ENCODE measurements at places on chromosomes 2 and 18. TPM values are rescaled to one million over a fixed set of nuclear protein-coding genes. Genes with fewer than 3 reads are reported as not detected.

- no peak for DNase-seq
Measured at GRCh38 chr18:44818668-44819403, 138.1 kb downstream of the SETBP1 start.

- no peak for DNase-seq
Measured at GRCh38 chr2:67311536-67311935, 85.6 kb upstream of the ETAA1 start.

DNA sequence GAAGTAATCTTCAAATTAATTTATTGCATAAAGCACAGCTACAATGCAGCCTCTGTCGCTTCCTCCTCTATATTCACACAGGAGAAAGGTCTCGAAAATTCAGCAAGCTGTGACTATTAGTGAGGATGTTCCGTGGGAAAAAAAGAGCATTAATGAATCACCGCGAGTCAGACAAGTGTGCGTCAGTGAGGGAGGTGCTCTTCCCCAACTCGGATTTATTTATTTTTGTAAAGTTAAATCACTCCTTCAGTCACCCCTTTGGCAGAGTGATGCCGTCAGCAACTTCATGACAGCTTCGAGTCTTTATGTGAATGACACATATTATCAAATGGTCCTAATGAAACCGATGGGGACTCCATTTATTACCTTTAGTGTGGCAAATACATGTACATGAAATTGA lies 648.9 kb upstream of the SALL3 start:
- DNase-seq: no peak

The NOSTRIN gene
- total RNA-seq: 36.2 TPM

The SLC11A1 gene
- total RNA-seq: 36.6 TPM

The RNF152 gene
- total RNA-seq: 13.3 TPM

The TRIM43 gene
- not detected for total RNA-seq

GRCh38 chr18:250685-251084 lies 17.2 kb downstream of the THOC1 start:
- DNase-seq: no peak

The DSEL gene
- 9.9 TPM for total RNA-seq

The NLRC4 gene
- total RNA-seq: 3.1 TPM

- DNase-seq: no peak
Measured at GRCh38 chr2:68396093-68396492, 31.0 kb downstream of the PLEK start.

The SLC4A5 gene
- 12.6 TPM for total RNA-seq

The BBS5 gene
- 13.5 TPM for total RNA-seq

- DNase-seq: no peak
Measured at GRCh38 chr2:97982621-97983020, 13.1 kb downstream of the TMEM131 start.

DNA sequence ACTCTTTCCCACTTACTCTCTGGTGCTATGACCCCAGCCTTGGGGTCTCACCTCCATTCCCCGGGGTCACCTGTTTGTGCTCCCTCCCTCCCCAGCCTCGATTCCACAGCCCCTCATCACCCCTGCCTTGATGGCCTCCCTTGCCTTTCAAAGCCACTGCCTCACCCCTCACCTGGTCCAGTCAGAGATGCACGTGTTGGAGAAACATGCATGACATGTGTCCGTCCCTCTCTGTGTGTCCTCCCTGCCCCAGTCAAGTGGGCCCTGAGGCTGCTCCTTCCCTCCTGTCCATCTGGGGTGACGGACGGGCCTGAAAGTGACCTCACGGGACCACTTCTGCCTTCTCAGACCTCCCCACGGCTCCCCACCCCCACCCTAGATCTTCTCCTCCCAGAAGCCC lies 82.3 kb upstream of the TWIST2 start:
- DNase-seq: no peak

GRCh38 chr2:38483776-38484501 lies 106.9 kb upstream of the ATL2 start:
- DNase-seq: no peak

DNA sequence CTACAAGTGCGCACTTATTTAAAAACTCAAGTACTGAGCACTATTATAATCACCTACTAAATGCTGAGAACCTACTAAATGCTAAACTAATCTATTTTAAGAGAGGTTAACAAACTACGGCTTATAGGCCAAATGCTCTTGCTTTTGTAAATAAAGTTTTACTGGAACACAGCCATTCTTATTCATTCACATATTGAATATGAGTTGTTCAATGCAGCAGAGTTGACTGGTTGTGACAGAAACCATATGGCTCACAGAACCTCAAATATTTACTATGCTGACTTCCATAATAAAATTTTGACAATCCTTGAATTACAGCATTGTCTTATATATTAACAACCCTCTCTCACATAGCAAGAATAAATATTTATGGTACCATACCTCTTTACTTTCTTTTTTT lies 103.2 kb downstream of the ZNF521 start:
- DNase-seq: no peak

The SP3 gene
- total RNA-seq: 93.5 TPM

GRCh38 chr2:178891959-178892485 lies 84.8 kb upstream of the TTN start:
- DNase-seq: no peak

DNA sequence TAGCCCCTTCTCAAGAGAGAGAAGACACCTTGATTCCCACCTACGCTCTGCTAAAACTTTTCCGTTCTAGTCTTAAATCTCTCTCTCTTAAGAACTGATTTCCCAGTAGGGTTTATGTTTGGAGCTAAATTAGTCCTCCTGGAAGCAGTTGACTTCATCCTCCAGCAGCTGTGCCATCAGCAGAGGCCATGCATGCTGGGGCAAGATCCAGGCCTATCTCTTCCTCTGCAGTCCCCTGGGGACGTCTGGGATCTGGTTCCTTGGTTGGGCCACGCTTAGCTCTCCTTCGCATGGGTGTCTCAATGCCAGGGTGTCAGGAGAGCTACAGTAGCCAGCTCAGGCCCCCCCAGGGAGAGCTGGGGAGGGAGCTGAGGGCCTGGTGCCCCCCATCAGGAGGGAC lies 49.7 kb downstream of the HPCAL1 start:
- no peak for DNase-seq

- no peak for DNase-seq
Measured at GRCh38 chr18:64100116-64100922, 48.6 kb downstream of the LINC00305 start.

- no peak for DNase-seq
Measured at GRCh38 chr2:2879781-2880180, 497.8 kb downstream of the EIPR1 start.

The STAT1 gene
- total RNA-seq: 54.5 TPM

The NT5DC4 gene
- not detected for total RNA-seq

DNA sequence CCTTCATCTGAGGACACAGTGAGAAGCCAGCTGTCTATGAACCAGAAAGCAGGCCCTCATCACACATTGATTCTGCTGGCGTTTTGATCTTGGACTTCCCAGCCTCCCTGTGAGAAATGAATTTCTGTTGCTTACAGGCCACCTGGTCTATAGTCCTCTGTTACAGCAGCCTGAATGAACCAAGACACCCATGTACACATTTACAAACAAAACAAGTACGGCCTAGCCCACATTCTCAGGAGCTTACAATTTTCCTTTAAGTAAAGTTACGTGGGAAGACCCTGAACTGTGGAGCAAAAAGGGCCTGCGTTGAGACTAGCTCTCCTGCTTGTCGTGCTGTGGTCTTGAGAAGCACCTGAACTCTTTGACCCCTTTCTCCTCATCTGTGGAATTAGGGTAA lies 12.0 kb upstream of the SLC20A1 start:
- no peak for DNase-seq

- DNase-seq: no peak
Measured at GRCh38 chr2:167924556-167924955, 322.8 kb downstream of the STK39 start.

GRCh38 chr2:239502430-239503186 lies 101.8 kb upstream of the HDAC4 start:
- DNase-seq: no peak

The CCDC150 gene
- total RNA-seq: 5.8 TPM

DNA sequence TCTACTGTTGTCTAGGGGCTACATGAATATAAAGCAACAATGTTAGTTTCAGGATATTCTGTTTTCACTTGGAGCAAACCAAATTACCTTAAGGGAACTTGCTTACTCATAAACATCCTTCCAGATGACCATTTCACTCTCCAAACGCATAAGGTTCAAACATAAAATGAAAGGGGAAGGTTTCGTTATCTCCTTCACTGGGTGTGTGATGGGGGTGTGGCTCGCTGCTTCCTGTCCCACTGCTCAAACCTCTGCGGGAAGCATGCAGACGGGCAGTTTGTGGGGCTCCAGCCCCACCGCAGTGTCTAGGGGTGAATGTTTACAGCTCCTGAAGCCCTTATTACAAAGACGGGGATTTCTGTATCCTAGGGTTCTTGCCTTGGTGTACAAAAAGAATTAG lies 1310.9 kb upstream of the TMEFF2 start:
- no peak for DNase-seq

The PROM2 gene
- 3.0 TPM for total RNA-seq

DNA sequence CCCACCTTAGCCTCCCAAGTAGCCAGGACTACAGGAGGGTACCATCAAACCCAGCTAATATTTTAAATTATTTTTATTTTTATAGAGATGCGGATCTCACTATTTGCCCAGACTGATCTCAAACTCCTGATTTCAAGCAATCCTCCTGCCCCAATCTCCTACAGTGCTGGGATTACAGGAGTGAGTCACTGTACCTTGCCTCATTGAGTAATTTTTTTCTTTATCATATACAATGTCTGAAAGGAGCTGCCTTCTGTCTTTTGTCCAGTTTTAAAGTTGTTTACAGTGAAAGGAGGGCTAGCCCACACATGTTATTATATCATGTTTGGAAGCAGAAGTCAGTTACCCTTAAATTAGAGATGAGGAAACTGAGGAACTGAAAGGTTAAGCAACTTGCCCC lies 32.5 kb downstream of the PRKRA start:
- no peak for DNase-seq

The RAB6C gene
- total RNA-seq: 0.13 TPM

The SEPTIN2 gene
- 315 TPM for total RNA-seq

DNA sequence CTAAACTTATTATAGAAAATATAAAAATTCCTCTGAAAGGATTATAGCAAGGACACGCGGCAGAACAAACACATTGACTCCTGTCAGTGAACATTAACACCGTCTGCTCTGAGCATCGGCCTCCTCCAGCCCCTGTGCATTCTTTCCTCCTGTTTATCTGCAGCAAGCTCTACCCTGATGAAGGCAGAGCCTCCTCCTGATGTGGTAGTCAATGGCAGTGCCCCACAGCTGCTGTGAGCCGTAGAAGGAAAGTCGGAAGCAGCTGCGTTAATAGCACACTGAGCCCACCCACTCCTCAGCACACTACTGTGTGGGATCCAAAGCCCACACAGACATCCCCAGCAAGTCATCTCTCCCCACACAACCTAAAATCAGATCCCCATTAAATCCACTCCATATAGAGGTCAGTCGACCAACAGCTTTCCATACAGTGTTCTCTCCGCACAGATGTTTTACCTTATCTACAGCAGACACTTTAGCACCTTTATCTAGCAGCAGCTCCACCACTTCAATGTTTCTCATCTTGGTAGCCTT lies 41.0 kb downstream of the KIDINS220 start:
- DNase-seq: no peak
